ENCODE measurements at places on chromosomes 1 and 21.

DNA sequence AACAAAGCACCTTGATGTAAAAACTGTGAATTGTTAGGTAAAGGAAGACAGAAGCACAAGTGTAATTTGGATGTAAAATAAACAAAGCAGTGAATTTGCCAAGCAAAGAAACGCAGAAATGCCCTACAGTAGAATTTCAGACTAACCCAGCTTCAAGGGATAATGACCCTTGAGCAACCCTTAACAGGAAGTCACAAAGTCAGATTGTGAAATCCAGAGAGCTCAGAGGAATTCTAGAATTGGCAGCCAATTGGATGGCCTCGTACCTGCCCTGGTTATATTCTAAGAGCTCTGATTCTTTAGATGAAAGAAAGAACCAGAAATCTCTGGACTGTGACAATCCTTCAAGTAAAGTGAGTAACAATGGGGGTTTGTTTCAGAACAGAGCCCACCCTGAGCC lies 152.7 kb upstream of the CHRM3 start:
- DNase-seq, result no peak

- DNase-seq, result no peak
These were observed 64.0 kb upstream of the TARDBP start for GRCh38 chr1:10948463-10948775.

DNA sequence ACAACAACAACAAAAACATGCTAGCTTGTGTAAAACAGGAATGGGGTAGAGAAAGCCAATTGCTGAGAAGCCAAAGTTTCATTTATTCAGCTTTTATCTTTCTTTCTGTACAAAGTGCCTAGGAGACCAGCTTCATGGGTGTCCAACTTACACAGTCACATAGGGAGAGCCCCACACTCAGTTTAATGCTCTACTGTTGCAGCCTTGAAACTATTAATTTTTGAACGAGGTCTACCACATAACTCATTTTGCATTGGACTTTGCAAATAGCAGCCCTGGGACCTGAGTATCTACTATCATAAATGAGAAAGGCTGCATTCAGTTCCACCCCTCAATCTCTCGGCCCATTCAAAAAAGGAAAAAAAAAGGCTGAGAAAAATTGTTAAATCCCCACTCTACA lies 98.8 kb downstream of the ZNF644 start:
- no peak for DNase-seq

GRCh38 chr1:7930645-7931445 lies 9.8 kb downstream of the TNFRSF9 start:
- no peak for DNase-seq

DNA sequence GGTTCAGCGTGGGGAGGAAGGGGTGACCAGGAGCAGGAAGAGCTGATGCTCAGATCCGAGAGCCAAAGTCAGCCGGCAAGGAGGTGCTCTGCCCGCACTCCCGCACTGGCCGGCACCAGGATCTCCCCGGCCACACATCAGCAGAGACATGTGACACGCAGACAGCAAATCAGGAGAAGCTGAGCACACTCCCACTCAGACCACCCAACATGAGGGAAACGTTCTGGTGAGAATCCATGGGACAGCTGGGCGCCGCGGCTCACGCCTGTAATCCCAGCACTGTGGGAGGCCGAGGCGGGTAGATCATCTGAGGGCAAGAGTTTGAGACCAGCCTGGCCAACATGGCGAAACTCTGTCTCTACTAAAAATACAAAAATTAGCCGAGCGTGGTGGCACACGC lies 18.6 kb upstream of the PTTG1IP start:
- no peak for DNase-seq

- no peak for DNase-seq
These were observed 234.4 kb downstream of the RERE start for GRCh38 chr1:8583031-8583430.

- DNase-seq, result no peak
These were observed 6.8 kb downstream of the PSMB4 start for GRCh38 chr1:151406176-151406575.

- DNase-seq, result no peak
These were observed 44.4 kb downstream of the RAP1GAP start for GRCh38 chr1:21624571-21625389.

- no peak for DNase-seq
These were observed 458.2 kb upstream of the DAB1 start for GRCh38 chr1:57882072-57882471.

DNA sequence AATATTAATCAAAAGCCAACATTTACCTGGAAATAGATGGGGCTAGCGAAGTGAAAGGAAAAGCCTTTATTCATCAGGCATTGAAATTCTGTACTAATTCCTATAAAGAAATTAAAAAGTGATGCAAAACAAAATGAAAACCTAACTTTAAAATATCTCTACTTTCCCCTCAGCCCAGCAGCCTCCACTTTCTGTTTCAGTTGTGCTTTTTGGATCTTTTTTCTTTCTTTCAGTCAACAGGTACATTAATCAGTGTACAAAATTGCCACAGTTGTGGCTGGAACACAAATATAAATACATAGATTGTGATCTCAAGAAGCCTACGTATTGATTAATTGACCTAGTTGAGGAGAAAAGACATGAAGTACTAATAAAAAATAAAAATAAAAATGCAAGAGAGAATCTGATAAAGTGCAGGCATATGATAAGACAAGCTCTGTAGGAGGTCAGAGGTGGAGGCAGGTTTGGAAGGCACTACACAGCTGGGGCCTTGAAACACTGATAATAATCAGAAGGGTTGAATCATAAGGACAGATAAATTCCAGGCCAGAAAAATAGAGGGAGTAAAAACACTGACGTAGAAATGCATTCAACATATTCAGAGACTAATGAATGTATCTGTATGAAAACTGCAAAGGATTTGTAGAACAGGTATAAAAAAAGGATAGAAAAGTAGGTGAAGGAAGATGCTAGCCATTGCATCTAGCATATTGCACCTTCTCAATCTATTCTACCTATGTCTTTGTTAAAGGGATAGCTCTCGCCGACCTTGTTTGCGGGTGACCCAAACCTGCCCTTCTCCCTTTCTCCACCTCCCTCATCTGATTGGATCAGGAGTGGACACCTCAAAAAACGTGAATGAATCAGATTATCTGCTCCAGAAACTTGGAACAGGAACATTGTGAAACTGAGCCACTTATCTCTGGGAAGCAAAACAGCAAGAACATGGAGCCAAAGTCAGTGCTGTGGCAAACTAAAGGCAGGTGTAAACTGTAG lies 607.8 kb upstream of the ADGRL2 start:
- no peak for DNase-seq

GRCh38 chr1:60765204-60765603 lies 317.2 kb upstream of the NFIA start:
- no peak for DNase-seq

DNA sequence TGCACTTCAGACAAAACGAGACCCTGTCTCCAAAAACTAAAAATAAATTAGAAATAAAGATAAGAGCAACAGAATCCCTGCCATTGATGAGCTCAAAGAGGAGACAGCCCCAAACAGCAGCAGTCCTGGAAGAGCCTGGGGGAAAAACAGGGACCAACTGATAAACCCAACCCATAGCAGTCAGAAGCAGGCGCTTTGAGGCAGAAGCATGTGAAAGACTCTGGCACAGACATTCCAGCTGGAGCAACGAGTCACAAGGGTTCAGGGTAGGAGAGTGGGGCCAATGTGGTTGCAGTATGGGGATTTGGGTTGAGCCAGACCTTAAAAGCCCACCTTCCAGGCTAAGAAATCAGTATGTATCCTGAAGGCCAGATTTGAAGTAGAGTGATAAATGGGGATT lies 78.5 kb downstream of the MPZL1 start:
- DNase-seq, result no peak

DNA sequence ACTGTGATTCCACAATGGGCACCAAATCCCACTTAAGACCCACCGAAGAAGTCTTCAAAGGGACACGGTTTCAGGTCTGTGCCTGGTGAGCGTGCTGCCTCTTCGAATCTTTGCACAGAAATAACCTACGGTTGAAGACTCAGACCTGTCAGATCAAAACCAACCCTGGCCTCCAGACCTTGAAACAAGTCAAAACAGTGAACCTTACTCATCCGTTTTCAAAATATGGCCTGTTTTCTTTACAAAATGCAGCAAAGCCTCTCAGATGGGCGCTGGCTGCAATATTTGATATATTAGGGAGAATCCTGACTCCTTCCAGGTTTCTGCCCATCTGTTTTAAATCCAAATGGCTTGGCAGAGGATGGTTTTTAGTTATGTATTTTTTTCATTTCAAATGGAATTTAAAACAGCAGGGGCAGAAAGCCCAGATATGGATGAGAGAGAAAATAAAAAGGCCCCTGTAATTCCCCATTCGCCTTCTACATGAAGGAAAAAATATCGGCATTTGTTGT lies 14.0 kb downstream of the JUN start:
- no peak for DNase-seq

- no peak for DNase-seq
These were observed 2.4 kb downstream of the CA14 start for GRCh38 chr1:150259758-150260669.

- no peak for DNase-seq
These were observed 154.8 kb downstream of the BACH1 start for GRCh38 chr21:29453511-29453910.

- no peak for DNase-seq
These were observed 544.8 kb downstream of the NUF2 start for GRCh38 chr1:163866564-163866963.

- no peak for DNase-seq
These were observed 158.2 kb upstream of the KLHDC7A start for GRCh38 chr1:18322368-18323032.

DNA sequence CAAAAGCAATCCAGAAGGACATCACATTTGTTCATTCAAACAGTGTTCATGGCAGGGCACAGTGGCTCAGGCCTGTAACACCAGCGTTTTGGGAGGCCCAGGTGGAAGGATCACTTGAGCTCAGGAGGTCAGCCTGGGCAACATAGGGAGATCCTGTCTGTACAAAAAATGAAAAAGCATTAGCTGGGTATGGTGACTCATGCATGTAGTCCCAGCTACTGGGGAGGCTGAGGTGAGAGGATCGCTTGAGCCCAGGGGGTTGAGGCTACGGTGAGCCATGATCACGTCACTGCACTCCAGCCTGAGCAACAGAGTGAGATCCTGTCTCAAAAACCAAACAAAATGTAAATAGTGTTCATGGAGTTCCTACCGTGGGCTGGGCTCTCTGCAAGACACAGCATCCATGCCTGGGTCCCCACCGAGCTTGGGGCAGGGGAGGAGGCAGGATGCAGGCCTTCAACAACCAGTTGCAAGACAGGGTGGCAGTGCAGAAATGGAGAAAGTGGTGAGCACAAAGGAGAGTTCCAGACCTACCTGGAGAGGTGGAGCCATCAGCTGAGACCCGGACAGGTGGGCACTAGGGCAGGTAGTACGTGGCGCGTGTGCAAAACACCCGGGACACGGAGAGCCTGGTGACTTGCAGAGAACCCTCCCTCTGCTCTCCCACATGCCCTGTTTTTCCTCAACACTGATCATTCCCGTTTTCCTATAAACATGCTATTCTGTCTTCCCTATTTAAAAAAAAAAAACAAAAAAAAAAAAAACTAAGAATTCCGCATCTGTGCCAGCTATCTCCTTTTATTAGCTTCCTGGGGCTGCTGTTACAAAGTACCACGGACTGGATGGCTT lies 138.9 kb downstream of the TOMM20 start:
- DNase-seq, result no peak

DNA sequence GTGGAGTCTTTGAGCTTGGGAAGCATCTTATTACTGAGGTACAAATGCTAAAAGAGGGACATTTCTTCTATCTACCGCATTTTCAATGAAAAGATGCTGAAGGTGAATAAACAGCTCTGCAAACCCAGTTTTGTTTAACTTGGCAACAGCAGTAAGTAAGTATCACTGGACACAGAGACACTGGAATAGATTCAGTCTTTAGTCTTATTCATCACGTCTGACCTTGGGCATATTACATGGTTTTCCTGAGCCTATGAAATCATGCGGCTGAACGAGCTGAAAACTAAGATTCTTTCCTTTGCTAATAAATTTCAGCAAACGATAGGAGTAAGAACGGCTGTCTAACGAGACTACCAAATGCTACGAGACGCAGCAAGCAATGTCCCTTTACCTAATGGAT lies 207.4 kb downstream of the GABPA start:
- DNase-seq, result no peak

GRCh38 chr1:32393832-32394140 lies 455 bp downstream of the BSDC1 start:
- no peak for DNase-seq

GRCh38 chr1:205983925-205984725 lies 19.1 kb downstream of the RAB7B start:
- DNase-seq, result no peak

DNA sequence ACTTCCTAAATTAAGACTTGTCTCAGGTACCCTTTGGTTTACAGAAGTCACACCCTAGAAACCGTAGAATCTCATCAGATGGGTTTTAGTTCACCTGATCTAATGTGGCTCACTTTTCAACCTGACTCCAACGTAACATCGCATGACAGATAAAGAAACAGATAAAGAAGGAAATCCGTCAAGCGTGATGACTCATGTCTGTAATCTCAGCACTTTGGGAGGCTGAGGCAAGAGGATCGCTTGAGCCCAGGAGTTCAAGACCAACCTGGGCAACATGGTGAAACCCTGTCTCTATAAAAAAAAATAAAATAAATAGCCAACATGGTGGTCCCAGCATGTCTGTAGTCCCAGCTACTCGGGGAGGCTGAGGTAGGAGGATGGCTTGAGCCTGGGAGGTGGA lies 97.3 kb downstream of the SPSB1 start:
- no peak for DNase-seq

- no peak for DNase-seq
These were observed 1136.8 kb upstream of the ADGRL4 start for GRCh38 chr1:80143361-80143760.

DNA sequence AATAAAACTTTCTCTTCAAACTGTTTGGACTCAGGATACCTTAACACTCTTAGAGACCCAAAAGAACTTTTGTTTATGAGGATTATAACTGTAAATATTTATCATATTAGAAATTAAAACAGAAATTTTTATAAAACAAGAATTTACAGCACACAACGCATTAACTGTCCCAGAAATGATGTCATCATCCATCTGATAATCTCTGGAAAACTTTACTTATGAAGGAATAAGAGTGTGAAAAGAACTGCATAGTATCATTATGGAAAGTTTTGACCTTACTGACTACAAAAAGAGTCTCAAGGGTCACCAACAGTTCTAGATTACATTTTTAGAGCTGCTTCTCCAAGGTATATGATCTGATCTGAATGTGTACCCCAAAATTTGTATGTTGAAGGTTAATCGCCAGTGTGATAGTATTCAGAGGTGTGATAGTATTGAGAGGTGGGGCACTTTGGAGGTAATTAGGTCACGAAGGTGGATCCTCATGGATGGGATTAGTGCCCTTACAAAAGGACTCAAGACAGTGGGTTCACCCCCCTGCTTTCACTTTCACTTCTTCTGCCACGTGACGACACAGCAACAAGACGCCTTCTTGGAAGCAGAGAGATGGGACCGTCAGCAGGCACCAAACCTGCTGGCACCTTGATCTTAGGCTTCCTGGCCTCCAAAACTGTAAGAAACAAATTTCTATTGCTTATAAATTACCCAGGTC lies 95.7 kb upstream of the NR5A2 start:
- no peak for DNase-seq

Measured in esophagus squamous epithelium (tissue), 5 donors.